ENCODE measurements at places on chromosomes 5 and 9. TPM values are rescaled to one million over a fixed set of nuclear protein-coding genes. Genes with fewer than 3 reads are reported as not detected.

GRCh38 chr9:3251309-3251708, 274.5 kb downstream of the RFX3 start:
- no peak for DNase-seq

- DNase-seq, result no peak
Measured at GRCh38 chr9:122900791-122901190, 4.4 kb downstream of the RC3H2 start.

DNA sequence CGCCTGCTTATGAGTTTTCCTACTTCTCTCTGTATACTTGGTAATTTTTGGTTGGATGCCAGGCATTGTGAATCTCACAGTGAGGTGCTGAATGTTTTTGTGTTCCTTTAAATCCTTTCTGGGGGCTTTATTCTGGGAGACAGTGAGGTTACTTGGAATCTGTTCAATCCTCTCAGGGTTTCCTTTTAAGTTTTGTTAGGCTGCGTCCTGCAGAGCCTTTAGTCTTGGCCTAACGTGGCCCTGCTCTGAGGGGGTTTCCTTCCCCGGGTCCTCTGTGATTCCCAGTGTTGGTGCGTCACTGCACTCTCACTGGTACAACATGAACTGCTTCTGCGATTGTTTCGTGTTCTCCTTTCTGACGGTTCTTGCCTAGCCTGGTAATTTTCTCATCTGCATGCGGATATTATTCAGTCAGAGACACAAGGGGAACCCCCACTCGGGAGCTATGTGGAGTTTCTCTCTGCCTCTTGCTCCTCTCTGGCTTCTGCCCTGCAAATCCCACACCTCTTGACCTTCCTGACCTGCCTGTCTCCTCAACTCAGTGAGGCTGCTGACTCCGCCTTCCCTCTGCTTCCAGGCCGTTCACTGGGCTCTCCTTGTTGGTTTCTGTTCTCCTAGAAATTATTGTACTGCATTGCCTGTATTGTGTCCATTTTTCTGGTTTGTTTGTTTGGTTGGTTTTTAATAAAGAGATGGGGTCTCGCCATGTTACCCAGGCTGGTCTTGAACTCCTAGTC, 128.1 kb downstream of the DAB2IP start:
- no peak for DNase-seq

- no peak for DNase-seq
Measured at GRCh38 chr9:636931-637591, 204.4 kb upstream of the DMRT1 start.

DNA sequence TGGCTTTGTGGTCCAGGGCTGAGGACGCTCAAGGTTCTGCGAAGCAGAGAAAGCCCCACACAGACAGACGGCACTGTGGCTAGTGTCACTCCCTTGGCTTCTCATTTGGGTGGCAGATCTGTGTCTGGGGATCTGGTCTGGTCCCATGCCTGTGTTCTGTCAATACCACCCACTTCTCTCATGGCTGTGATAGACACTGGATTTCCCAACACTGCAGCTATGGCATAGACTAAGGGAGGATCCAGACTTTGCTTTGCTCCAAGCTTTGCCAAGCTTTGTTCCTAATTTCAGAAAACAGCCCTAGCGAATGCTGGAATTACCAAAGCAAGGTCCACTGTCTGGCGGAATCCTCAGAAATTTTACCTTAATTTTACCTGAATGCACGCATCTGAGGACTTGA, 62.1 kb downstream of the GADD45G start:
- DNase-seq, result no peak

- no peak for DNase-seq
Measured at GRCh38 chr5:143218517-143219170, 184.8 kb downstream of the NR3C1 start.

GRCh38 chr5:22590677-22591268, 262.4 kb downstream of the CDH12 start:
- no peak for DNase-seq

- DNase-seq, result peak; percentile 57
Measured at GRCh38 chr5:78647351-78647818, 1.2 kb downstream of the LHFPL2 start.

DNA sequence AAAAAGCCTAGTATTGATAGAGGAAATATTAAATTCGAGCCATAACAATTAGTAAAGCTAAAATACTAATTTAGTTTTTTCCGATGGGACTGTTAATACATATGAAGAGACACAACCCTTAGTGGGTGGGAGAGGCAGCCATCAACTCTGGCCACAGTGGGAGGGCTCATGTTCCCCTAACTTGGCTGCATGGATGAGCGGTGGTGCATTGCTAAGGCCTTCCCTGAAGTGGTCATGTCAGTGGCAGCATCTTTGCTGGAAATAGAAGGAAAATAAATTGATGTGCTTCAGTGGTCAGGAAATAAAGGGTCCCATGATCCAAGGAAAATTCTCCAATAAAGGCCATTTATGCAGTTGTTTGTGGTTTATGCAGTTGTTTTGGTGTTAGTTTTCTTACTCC, 33.9 kb upstream of the F2RL2 start:
- no peak for DNase-seq

- DNase-seq, result no peak
Measured at GRCh38 chr9:132181796-132182313, 20.0 kb downstream of the NTNG2 start.

DNA sequence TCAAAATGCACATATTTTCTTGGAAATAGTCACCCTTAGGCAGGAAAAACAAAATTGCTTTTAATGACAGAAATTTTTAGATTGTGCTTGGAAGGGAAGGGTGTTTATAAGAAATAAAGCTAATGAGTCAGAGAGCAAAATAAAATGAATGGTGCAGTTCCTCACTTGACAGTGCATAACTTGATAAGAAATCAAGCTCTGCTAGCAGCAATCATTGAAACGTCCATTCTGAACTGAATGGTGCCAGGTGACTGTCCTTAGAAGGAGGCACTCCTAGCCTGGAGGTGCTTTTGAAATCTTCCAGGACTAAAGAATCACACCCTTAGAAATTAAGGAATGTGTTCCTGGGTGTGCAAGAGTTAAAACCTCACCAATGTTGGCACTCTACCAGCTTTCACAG, 202.5 kb downstream of the EFNA5 start:
- DNase-seq, result no peak

Gene FOXI1
- total RNA-seq, result not detected

Gene CDX1
- not detected for total RNA-seq

Gene DNAJC18
- 38.6 TPM for total RNA-seq

Gene HAVCR2
- total RNA-seq, result 70.0 TPM

Gene KIF4B
- total RNA-seq, result 0.07 TPM

Measured in activated CD4-positive, alpha-beta T cell treated with anti-CD3 and anti-CD28 coated beads, Interleukin-2, amount 10 ng/mL, durations not matched to agents 24 days and 14 days (primary cell).